NB4 (cell line): ENCODE measurements at places on chromosomes 6 and 20.

DNA sequence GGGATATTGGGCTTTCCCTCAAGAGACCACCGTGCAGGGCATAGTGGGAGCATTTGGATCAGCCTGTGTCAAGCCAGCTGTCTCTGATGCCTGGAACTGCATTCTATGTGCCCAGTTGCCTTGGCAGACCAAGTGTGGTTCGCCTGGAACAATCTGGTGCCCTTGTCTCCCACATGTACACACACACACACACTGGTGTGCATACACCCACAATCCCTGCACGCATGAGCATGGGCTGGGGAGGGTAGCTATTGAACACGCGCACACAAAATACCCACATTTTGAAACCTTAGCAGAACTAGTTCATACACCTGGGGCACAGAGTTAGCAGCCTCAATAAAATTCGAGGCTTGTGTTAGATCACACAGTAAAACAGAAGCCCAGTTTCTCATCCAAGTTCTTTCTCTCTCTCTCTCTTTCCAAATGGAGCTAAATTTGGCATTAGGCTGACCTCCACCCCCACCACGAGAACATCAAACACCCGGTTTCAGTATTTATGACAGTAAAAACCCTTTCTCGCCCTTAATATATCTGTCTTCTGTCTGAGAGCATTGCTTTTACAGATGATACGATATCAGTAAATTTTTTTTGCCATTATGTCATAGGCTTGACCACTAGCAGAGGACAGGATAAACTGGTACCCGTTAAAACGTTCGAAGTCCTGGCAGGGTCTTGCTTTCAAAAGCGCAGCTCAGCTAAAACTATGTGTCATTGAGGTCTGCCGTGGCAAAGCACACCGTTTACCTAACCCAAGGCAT lies 18.2 kb upstream of the NFATC2 start:
- DNase-seq: no peak

GRCh38 chr20:49880177-49880576 lies 35.2 kb downstream of the SPATA2 start:
- no peak for DNase-seq

DNA sequence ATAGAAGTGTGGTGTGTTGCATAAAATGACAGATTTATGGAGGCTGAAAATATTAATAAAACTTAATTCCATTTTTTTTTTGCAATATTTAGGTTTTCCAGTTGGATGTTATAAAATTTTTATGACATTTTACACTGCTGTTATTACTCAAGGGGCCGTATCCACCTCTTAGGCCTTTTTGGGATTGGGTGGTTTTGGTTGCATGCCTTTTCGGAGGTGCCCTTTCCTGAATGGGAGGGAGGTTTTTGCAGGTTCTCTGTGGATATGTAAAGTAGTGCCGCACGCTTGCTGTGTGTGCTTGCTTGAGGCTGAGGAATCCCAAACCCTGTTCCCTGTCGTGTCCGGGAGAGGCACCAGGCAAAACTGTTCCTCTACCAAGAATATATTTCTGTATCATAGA lies 6.8 kb downstream of the ARID1B start:
- DNase-seq: no peak

DNA sequence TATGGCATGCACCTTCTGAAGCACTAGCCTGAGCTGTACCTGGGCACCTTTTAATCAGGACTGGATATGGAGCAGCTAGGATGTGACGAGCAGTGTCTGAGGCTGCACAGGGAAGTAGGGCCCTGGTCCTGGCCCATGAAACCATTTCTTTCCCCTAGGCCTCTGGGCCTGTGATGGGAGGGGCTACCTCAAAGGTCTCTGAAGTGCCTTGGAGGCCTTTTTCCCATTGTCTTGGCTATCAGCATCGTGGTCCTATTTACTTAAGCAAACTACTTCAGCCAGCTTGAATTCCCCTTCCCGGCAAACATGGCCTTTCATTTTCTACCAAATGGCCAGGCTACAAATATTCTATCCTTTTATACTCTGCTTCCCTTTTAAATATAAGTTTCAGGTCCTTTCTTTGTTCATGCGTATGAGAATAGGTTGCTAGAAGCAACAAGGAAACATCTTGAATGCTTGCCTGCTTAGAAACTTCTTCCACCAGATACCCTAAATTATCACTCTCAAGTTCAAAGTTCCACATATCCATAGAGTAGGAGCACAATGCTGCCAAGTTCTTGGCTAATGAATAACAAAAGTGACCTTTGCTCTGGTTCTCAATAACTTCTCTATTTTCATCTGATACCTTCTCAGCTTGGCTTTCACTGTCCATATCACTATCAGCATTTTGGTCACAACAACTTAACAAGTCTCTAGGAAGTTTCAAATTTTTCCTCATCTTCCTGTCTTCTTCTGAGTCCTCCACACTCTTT lies 673.1 kb downstream of the HTR1B start:
- DNase-seq: no peak

- DNase-seq: no peak
Measured at GRCh38 chr6:67875877-67876383, 759.2 kb upstream of the ADGRB3 start.

DNA sequence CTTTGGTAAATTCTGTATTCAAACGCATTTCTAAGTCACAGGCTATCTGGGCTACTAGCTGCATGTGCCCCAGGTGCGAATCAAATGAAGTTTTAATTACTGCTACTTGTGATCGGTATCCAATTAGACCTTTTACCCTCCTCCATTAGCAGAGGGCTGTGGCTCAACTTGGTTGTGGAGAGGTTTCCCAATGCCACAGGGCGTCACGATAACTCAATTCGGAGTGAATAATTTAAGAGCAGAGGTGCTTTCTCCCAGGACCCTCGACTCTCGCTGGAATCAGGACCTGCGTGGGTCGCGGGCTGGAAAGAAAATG lies 640 bp downstream of the SAYSD1 start:
- DNase-seq: no peak

DNA sequence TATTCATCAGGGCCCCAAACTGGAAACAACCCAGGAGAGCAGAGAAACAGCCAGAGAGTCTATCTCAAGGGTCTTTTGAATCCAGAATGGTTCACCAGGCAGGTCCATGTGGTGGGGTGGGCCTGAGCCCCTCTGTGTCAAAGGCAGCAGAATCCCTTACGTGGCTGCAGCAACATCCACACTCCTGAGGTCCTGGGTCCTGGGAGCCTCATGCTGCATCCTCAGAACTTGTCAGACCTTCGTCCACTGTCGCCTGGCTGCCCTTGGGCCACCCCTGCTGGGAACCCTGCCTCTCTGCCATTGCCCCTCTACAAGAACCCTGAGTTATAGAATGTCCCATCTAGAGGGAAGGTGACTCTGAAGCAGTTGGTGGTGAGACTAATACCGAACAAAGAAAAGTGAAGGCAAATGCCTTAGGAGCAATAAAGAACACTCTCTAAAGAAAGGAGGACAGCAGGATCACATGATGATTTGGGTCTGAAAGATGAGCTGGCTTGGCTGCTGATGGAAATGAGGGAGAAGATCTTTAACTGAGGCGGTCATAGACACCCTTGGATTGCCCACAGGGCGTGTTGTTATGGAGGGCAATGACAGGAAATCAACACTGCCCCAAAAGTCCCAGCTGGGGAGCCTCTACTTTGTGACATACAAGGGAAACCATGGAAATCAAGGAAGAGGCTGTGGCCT lies 161.2 kb downstream of the SYNDIG1 start:
- no peak for DNase-seq

DNA sequence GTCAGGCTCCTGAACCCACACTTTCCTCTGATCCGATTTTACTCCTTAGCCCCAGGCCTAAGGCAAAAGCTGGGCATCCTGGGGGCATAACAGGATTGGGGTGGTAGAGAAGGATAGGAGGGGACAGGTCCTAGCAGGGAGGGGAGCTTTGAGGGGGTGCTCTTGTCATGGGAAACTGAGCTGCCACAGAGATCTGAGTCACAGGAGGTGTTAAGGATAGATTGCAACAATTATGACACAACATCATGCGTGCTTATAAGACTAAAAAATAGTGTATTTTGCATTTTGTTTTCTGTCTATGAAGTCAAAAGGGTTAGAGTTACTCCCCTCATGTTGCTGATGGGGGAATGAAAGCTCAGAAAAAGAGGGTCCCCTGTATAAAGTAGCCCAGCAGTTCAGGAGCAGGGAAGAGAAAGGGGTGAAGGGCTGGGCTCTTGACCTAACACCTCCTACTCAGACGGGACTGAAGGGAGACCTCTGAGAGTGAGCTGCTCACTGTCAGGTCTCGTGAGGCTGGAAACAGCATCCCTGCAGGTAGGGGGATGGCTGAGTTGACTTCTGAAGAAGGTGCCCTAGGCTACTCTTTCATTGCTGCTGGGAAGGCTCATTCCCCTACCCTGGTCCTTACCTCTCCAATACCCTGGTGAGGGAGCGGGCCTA lies 2.0 kb downstream of the GLP1R start:
- peak; percentile 62 for DNase-seq

GRCh38 chr20:47370214-47370613 lies 13.7 kb upstream of the ZMYND8 start:
- DNase-seq: no peak

DNA sequence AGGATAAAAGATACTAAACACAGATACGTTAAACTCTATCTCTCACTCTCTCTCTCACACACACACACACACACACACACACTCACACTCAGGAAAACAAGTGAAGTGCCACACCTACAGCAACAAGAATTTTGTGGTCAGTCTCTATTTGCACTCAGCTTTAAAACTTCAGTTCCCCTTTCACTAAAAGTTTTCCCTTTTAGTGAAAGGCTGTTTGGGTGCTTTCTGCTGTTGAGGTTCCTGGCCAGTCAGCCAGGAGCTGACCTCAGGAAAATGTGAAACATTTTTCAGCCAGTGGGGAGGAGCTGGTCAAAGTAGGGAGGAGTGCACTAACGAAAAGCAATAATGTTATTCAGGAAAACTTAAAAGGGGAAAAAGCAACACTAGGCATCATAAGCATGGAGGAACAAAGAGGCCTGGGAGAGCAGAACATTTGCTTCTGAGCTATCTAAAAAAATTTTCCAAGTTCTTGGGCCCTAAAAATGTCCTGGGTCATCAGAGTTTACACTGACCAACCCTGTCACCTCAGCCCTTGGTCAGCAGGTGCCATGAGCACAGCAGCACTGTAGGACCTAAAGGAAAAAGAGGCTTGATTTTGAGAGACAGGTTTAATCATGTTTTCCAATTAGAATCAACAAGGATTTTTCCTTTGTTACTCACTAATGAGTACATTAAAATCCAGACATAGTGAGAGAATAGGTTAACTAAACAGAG lies 30.7 kb upstream of the NT5E start:
- DNase-seq: no peak

- peak; percentile 64 for DNase-seq
Measured at GRCh38 chr6:40550202-40551101, 36.7 kb downstream of the LRFN2 start.

DNA sequence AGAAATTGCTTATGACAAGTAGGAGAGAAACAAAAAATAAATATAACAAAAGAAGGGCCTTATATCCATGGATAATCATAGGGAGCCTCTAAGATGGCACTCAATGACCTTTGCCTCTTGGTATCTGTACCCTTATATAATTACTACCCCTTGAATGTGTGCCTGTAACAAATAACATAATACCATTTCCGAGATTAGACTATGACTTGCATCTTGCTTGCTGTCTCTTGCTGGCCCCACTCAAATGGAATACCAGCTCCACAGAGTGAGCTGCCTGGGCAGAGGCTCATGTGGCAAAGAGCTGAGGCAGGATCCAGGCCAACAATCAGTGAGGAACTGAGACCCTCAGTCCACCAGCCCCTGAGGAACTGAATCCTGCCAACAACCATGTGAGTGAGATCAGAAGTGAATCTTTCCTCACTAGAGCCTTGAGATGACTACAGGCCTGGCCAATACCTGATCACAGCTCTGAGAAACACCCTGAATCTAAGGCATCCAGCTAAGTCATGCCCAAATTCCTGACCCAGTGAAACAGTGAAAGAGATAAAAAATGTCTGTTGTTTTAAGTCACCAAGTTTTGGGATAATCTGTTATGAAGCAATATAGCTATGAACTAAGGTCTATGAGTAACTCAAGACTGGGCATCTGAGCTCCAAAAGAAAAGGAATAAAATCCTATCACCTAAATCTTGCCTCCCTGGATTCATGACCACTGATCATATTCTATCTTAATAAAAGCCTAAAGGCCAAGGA lies 5.5 kb downstream of the KATNA1 start:
- no peak for DNase-seq

- peak; percentile 65 for DNase-seq
Measured at GRCh38 chr6:35426074-35426473, 26.1 kb upstream of the FANCE start.

DNA sequence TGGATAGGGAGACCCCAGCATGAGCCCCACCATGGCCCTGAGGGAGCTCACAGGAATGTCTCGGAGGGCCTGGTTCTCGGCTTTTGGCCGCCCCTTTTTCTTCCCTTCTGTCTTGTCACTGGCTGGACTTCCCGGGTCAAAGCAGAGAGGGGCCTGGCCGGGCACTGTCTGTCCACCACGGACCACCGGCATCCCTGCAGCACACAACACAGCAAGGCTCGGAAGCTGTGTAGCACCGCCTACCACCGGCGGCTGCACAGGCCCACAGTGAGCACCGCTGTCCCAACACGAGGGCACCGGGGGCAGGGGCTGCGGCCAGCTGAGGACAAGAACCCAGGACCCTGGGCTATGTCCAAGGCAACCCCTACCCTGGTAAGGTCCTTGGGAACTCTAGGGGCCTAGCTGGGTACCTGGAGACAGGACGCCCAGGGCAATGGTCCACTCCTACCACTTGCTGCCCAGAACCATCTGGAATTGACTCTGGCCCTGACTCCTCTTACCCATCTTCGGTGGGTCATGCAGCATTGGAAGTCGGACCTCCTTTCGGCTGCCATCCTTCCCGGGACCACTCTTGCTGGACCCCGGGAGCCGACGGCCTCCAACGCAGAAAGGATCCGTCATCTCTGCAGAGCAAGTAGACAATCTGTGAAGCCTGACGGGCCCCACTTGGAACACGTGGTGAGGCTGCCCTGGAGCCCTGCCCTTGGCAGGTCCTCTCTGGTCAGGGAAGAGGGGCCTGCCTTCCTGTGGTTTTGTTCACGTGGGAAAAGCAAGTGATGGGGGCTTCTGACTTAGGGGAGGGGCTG lies 2.2 kb downstream of the ZNF512B start:
- peak; percentile 2 for DNase-seq
